ENCODE measurements at places on chromosomes 3 and 15.
A peak's percentile ranks its signal among the peaks of the same experiment; 100 is the strongest.

DNA sequence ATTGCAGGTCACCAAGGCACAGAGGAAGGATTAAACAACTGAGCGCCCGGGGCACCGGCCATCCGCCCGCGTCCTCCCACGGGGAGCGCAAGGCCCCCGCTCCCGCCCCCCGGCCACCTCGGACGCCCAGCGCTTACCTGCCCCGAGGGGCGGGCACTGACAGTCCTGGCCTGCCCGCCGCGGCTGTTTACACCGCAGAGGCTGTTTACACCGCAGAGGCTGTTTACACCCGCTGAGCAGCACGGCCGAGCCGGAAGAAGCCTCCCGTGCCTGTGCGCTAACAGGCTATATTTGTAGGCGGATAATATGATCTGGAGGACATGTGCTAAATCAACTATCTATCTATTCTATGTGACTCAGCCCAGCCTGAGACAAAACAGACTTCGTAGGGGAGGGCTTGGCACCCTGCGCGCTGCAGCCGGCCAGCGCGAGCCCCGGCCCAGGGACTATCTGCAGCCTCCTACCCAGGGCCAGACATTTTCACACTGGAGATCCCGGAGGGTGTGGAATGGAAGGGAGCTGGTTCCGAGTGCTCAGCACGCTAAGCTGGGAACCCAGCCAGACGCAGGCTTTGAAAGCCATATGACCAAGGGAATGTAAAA is at the start of gene LRRC2:
Gene LRRC2, minus strand, starts transcription at position 263 of the 602 bp plus-strand sequence. CDS start 14,711 bp downstream, outside the sequence.
- peak; percentile 71 for DNase-seq

GRCh38 chr3:35722902-35723301 is 83.6 kb downstream of the ARPP21 start:
- DNase-seq = no peak

DNA sequence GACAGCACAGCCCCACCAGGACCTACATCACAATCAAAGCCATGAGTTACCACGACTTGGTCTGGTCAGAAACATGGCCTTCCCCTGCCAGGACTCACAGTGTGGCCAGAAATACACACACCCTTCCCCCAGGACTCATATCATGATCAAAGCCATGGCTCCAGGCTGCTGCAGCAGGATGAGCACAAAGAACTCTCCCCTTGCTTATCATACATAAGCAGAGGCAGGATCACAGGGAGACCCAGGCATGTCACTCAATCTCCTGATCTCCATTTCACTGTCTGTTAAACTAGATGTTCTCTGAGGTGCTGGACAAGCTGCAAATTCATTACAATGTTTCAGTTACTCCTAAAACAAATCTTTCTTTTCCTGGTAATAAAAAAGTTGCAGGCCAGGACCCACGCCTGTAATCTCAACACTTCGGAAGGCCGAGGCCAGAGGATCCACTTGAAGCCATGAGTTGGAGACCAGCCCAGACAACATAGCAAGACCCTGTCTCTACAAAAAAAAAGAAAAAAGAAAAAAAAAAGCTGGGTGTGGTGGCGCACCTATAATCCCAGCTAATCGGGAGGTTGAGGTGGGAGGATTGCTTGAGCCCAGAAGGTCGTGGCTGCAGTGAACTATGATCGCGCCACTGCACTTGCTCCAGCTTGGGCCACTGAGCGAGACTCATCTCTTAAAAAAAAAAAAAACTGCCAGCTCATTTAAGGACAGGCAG is 1.2 kb downstream of the PFKFB4 start:
- DNase-seq = no peak

GRCh38 chr3:130870423-130870822 is 23.5 kb upstream of the ATP2C1 start:
- DNase-seq = no peak

DNA sequence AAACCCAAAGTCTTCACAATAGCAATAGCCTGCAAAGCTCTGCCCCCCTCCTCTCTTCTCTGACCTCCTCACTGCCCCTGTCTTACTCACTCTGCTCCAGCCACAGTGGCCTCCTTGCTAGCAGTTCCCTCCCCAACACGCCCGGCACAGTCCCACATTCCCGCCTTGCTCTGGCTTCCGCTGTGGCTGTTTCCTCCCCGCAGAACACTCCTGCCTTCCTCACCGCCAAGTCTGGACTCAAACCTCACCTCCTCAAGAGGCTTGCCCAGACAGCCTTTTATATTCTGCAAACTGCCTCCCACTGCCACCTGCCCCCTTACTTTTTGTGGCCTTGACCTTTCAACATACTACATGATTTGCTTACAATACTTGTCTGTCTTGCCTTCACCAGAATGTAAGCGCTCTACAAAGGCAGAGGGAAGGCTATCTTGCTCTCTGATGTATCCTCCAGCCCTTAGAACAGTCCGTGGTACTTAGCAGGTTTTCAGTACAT is 406 bp upstream of the MPI start:
- no peak for DNase-seq

DNA sequence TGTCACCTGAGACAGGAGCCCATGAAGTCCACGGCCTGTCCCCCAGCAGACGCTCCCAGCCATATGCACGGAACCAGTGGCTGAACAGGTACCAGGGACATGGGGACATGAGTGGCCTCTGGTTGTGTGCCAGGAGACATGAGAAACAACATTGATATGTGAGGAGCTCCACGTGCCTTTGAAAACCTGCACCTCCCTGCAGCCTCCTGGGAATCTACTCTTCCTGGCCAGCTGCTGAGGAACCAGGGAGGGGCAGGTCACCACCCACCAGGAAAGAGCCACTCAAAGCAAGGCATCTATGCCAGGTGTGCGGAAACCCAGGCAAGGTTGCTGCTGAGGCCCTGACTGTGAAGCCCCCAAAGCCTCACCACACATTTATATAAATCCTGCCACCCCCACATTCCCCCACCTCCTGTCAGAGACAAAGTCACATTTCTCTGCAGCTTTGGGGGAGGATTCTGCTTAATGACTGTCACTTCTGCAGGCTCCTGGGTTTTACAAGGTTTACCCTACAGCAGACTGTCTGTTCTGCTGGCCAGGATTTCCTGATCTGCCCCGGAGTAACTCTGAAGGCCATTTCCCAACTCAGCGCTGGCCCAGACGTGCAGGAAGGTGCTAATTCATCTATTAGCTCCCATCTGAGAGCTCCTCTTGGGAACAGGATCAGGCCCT is 110.8 kb downstream of the ADCY5 start:
- peak; percentile 71 for DNase-seq

DNA sequence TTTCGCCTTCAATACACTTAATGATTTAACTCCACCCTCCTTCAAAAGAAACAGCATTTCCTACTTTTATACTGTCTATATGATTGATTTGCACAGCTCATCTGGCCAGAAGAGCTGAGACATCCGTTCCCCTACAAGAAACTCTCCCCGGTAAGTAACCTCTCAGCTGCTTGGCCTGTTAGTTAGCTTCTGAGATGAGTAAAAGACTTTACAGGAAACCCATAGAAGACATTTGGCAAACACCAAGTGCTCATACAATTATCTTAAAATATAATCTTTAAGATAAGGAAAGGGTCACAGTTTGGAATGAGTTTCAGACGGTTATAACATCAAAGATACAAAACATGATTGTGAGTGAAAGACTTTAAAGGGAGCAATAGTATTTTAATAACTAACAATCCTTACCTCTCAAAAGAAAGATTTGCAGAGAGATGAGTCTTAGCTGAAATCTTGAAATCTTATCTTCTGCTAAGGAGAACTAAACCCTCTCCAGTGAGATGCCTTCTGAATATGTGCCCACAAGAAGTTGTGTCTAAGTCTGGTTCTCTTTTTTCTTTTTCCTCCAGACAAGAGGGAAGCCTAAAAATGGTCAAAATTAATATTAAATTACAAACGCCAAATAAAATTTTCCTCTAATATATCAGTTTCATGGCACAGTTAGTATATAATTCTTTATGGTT is at the start of gene CCR5:
Gene CCR5, plus strand, starts transcription at position 108 of the 680 bp plus-strand sequence. CDS start 1,957 bp downstream, outside the sequence.
- no peak for DNase-seq

- no peak for DNase-seq
Observed at GRCh38 chr3:178969004-178969700, 102.5 kb downstream of the ZMAT3 start.

- DNase-seq = peak; percentile 28
Observed at GRCh38 chr3:48990636-48991469, 812 bp downstream of the P4HTM start.

- DNase-seq = no peak
Observed at GRCh38 chr3:105958237-105959000, 89.6 kb upstream of the CBLB start.

DNA sequence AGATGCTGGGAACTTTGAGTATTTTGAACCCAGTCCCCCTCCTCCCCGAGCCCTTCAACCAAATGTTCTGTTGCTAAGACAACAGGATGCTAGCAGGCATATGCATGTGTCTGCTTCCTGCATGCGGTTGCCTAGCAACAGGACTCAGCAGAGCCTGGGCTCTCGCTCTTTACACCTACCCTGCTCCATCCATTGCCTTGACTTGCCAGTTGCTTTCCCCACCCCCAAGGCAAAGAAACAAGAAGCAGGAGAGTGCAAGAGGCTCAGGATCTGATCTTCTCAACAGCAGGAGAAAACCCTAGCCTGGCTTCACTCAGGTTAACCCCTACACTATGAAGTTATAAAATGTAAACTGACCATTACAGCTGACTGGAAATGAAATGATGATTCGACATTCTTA is 393.0 kb downstream of the IGSF11 start:
- peak; percentile 27 for DNase-seq

- no peak for DNase-seq
Observed at GRCh38 chr15:87736401-87736800, 520.1 kb downstream of the NTRK3 start.

DNA sequence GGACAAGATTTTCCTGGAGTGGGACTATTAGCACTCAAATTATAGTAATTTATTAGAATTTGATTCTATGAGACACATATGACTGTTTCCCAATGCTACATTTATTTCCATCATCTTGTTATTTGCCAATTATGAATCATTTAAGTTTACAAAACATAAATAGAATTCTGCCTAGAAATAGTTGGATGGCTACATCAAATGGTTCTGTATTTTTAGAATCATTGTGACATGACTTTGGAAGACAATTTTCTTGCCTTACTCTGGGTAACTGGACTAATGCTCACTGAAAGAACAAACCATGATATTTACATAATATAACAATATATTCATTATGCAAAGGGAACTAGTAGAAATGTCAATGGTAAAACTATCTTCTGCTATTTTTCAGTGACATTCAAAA is 173.5 kb downstream of the ZIC1 start:
- DNase-seq = no peak

DNA sequence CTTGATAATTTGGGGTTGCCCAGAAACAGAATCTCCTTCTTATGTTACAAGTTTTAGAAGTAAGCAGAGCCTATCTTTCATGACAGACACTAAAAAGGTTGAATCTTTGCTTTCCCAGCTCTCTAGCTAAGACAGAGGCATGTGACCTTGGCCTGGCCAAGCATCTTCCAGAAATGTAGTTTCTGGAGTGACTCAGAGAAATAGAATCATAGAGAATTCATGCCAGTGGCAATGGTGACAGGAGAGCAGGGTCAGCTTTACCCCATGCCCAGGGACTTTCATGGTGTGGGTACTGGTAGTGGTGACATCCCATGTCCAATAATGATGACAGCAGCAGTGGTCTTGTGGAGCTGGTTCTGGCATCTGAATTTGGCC is 4.0 kb upstream of the PARP6 start:
- DNase-seq = no peak

GRCh38 chr15:76169911-76170800 is 110.4 kb downstream of the TMEM266 start:
- no peak for DNase-seq

DNA sequence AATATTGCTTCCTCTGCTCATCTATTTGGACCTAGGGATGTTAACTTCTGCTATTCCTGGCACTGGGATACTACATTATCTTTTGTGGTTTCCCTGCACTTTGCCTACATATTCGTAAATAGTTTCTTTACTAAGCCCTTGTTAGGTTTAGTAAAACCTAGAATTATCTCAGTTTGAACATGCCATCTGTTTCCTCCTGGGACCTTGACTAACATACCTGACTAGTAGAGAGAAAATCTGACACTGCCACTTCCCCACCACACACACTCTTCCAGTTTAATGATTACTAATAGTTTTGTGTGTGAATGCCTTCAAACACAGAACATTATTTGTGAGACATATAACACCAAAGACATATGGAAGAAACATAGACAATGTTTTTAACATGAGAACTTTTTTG is 28.2 kb upstream of the SOX2 start:
- DNase-seq = no peak

- DNase-seq = no peak
Observed at GRCh38 chr3:161969867-161970266, 473.3 kb downstream of the OTOL1 start.

GRCh38 chr3:146747051-146747450 is 141.9 kb upstream of the PLSCR5 start:
- no peak for DNase-seq

DNA sequence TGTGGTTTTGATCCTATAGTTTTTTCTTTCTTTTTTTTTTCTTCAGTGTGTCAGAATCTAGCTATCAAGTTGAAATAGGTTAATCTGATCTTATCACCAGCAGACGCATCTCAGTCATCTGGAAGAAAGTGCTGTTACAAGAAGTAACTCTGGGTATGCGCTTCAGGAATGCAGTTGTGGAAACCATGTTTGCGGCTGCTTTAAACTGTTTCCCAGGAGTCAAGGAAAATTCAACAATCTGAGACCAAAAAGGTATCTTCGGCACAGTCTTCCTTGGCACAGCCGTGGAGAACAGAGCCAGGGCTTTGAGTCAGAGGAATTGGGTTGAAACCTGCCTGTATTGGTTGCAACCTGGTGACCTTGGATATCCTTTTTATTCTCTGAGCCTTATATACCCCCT is 59.9 kb downstream of the CD47 start:
- DNase-seq = no peak

- no peak for DNase-seq
Observed at GRCh38 chr15:69034352-69034751, 19.9 kb downstream of the NOX5 start.

- no peak for DNase-seq
Observed at GRCh38 chr3:21526461-21526860, 224.5 kb downstream of the ZNF385D start.

GRCh38 chr15:92159906-92160841 is 233.5 kb upstream of the ST8SIA2 start:
- no peak for DNase-seq

- DNase-seq = no peak
Observed at GRCh38 chr3:49747792-49748480, 24.2 kb upstream of the GMPPB start.

DNA sequence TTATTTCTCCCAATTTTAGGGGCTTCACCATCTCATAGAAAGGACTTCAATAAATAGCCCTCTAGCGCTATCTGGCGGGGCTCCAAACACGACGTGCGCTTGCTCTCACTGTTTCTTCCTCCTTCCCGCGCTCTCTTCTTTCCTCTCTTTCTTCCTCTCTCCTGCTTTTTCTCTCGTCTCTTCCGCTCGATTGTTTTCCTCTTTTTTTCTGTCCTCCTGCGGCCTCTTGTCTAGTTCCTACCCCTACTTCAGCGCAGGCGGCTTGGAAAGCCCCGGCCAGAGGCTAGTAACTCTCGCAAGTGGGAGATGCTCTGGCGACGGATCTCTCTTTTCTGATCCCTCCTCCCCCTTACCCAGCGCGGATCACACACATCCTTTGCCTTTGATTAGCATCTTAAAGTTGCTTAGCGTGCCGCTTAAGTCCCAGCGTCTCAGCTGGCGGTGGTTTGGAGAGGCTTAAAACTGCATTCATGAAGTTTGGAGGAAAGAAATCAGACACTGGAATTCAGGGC is 6.2 kb upstream of the MEIS2 start:
- DNase-seq = no peak

Measured in body of pancreas (tissue), 4 donors.